NCI-H345 (cell line): ENCODE measurements at places on chromosomes 12 and 14.

GRCh38 chr14:102020058-102020971 is 55.9 kb downstream of the DYNC1H1 start:
- no peak for DNase-seq

- no peak for DNase-seq
These were observed 118.6 kb downstream of the GCH1 start for GRCh38 chr14:54784060-54784459.

- peak; percentile 47 for DNase-seq
These were observed 116.7 kb downstream of the LMNTD1 start for GRCh38 chr12:25436206-25437030.

DNA sequence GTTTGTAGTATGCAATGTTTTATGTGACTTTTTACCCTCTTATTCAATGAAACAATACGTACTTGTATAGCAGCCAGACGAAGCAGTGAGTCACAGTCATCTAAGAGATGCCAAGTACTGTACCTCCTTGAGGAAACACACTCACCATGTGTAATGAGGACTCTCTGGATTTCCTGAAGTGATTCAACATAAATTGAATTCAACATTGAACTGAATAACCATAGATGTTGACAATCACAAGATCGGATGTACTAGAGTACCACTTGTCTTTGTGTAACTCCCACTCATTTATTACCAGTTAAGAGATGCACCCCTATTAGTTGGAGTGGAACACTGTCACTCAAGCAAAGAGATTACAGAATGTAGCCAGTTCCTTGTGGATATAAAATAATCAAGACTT is 175.2 kb upstream of the HMGA2 start:
- no peak for DNase-seq

DNA sequence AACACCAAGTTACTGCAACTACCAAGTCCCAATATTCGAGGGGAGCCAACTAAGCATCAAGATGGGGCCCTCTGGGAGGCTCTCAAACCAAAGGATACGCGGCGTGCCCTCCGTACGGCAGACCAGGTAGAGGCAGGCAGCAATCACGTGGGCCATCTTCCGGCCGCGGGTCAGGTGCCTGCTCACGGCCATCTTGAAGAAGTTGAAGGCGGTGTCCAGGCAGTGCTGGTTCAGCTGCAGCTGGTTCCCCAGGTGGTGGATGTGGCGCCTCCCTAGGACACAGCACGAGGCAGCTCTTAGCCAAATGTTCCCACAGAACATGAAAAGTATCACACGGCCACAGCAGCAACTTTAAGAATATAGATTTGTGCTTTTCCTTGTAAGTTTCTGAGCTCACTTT is 24.3 kb downstream of the BTBD6 start:
- no peak for DNase-seq
